ENCODE measurements at places on chromosomes 16 and 17.

DNA sequence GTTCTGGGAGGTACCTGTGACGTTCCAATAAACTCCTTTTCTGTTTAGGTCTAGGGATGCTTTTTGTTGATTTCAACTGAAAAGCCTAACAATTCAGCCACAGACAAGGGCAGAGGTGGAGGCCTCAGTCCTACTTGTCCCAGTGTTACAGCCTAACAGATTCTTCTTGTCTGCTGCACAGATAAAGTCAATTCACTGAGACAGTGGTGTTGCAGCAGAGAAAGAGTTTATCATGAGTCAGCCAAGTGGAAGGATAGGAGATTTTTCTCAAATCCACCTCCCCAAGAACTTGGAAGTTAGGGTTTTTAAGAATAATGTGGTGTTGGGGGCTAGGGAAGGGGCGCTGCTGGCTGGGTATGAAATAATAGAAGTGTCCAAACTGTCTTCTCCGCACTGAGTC, 10.8 kb upstream of the TNFSF12 start:
- DNase-seq, result no peak

- no peak for DNase-seq
These were observed 9.0 kb upstream of the CD300C start for GRCh38 chr17:74554909-74555308.

DNA sequence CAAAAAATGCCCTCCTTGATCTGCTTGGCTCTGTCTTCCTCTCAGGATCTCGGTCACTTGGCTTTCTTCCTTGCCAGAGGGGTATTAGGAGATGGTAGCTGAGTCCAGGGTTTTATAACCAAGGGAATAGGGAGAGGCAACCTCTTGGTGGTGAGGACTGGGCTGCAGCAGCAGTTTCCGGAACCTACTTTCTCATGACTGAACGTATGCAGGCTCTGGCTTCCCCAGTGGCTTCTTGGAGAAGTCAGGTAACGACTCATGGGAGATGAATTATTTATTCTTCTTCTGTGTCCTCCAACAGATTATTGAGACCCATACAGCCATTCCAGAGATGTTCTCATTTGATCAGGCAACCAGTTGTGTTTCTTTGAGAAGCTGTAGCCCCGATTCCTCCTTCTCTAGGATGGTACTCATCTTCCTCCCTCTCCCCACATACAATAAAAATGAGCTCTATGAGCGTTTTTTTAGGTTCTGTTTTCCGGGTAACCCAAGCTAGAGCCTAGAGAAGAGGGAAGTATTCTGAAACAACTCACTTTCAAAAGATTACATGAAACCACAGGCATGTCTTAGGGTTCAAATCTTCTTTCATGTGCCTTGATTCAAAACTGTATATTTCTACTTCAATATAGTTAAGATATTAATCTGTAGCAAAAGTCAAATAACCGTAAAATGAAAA, 22.3 kb upstream of the DHX40 start:
- DNase-seq, result no peak

DNA sequence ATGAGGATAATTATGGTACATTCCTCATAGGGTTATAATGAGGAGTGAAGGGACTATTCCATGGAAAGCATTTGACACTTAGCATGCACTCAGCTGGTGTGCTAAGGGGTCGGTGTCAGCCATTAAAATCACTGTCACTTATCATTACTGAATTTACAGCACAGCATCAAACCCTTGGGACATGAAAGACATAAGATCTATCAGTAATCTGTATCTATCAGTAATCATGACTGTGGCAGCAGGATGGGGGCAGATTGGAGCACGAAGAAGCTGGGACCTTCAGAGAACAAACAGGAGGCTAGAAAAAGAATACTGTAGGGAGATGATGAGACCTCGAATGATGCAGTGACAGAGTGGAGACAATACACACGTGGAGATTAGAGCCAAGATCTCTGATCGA, 73.5 kb upstream of the CLEC3A start:
- DNase-seq, result no peak

DNA sequence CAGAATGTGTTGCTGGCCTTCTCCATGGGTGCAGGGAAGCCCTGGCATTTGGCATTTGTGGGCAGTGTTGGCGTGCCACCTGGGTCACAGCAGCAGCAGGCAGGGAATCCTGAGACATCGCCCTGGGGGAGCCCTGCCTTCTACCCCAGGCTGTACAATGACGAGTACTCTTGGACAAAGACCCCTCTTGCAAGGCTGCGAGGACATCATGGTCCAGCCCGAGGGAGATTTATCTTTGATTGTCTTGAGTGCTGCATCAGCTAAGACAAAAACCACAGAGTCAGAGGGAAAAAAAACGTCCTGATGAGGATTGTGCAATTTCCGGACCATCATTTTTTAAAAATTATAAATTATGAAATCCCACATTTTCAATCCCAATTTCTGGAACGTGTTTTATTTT, 3.7 kb downstream of the CRISPLD2 start:
- no peak for DNase-seq

DNA sequence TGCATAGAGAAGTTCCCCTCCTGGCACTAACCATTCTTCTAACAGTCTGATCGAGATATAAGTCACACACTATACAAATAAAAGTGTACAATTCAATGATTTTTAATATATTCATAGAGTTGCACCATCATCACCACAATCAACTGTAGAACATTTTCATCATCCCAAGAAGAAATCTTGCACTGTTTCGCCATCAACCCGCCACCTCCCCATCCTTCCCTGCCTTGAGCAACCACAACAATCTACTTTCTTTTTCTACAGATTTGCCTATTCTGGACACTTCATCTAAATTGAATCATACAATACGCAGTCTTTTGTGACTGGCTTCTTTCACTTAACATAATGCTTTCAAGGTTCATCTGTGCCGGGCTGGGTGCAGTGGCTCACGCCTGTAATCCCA, 33.0 kb upstream of the GUCY2D start:
- DNase-seq, result no peak

- DNase-seq, result no peak
These were observed 484 bp downstream of the CD300LB start for GRCh38 chr17:74530831-74531150.

GRCh38 chr16:27650073-27650701, 100.2 kb downstream of the KATNIP start:
- DNase-seq, result no peak

- no peak for DNase-seq
These were observed 27.9 kb downstream of the CACNA1H start for GRCh38 chr16:1180549-1181403.

GRCh38 chr17:28239271-28239624, 79.8 kb upstream of the TMEM97 start:
- DNase-seq, result no peak

GRCh38 chr17:75124041-75124818, 7.3 kb downstream of the NT5C start:
- no peak for DNase-seq

DNA sequence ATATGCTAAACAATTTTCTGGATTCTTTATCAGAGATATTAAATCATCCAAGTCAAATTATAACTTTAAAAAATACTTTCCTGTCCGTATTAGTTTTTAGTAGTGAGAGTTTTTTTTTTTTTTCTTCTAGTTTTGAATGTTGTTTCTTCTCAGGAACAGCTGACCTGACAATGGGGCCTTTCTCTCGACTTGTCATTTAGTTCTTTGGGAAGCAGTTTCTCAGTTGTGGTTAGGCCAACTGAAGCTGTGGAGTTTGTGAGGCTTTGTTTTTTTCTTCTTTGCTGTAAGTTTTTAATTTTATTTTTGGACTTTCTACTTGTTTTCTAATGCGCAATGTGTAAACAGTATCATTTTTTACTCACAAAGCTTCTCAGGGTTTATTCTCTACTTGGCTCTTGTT, 140.8 kb downstream of the FTO start:
- DNase-seq, result no peak

DNA sequence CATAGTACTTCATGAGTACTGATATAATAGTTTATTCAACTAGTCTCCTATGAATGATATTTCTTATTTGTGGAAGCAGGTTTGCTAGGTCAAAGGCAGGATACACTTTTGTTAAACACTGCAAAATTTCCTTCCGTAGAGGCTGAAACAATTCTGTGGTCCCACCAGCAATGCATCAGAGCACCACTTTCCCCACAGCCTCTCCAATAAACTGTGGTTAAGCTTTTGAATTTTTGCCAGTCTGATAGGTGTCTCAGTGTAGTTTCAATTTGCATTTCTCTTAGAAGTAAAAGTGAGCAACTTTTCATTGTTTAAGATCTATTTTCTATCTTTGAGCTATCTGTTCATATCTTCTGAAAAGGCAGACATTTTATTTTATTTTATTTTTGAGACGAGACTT, 36.4 kb upstream of the CORO6 start:
- no peak for DNase-seq

GRCh38 chr16:56191835-56192634, 746 bp downstream of the GNAO1 start:
- DNase-seq, result no peak

DNA sequence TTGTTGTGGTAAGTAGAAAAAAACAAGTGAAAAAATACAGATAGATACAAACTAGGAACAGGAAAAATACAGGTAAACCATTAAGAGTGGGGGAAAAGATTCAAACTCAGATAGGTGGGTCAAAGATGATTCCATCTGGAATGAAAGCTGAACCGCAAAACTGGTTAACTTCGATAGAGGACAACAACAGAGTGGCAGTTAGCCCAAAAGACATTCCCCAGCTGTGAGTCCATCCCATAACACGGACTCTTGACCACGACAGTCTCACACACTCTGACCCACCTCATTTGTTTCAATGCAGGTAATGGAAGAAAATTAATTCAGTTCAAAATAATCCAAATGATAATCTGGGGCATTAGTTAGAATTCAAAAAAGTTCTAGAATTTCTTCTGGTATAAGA, 13.5 kb downstream of the ELAC2 start:
- no peak for DNase-seq

DNA sequence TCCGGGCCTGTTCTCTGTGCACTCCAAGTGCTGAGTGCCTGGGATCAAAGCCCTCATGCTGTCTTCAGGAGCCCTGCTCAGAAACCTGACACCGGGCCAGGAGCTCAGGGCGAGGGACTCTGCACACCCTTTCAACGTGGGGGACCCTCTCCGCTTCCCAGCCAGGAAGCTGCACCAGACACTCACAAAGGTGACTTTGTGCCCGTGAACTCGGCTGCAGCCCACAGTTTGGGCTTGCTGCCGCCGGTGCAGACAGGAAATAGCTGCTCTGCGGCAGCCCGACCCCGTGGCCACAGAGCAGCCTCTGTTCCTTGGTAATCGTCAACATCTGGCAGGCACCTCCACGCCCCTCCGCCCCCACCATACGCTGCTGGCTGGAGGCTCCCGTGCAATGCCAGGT, 93.4 kb upstream of the METRNL start:
- DNase-seq, result no peak

GRCh38 chr17:21213638-21214014, 335 bp downstream of the TMEM11 start:
- DNase-seq, result no peak

GRCh38 chr16:68487669-68488068, 39.4 kb upstream of the SMPD3 start:
- no peak for DNase-seq

DNA sequence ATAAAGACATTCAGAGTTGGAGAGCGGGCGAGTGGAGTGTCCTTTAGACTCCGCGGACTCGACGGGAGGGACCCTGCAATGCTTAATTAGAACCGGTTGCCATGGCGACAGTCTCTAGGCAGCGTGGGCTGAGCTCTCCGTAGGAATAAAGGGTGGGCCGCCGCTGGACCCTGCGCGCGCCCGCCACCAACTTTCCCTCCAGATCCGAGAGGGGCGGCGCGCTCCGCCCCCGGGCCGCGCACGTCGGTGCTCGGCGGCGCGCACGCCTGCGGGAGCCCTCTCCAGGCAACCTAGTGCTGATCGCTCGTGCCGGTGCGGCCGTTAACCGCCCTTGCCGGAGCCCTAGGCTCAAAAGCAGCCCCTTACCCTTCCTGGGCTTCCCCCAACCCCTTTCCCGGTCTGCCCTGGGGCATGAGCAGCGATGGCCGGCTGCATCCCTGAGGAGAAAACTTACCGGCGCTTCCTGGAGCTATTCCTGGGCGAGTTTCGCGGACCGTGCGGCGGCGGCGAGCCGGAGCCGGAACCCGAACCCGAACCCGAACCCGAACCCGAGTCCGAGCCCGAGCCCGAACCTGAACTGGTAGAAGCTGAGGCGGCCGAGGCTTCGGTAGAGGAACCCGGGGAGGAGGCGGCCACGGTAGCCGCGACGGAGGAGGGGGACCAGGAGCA, at the start of gene PPM1E:
PPM1E (plus strand) TSS at position 278 of the 669 bp plus-strand sequence.
- DNase-seq, result no peak

GRCh38 chr16:72740347-72740746, 307.6 kb downstream of the ZFHX3 start:
- DNase-seq, result no peak

- no peak for DNase-seq
These were observed 31.3 kb downstream of the AP1G1 start for GRCh38 chr16:71777329-71777728.

- no peak for DNase-seq
These were observed 7.1 kb upstream of the BAHCC1 start for GRCh38 chr17:81388091-81388611.

- no peak for DNase-seq
These were observed 728.7 kb upstream of the EEF2KMT start for GRCh38 chr16:5826332-5826731.

GRCh38 chr17:45394091-45394490, 38.6 kb downstream of the ARHGAP27 start:
- DNase-seq, result no peak

- no peak for DNase-seq
These were observed 6.2 kb downstream of the ECI1 start for GRCh38 chr16:2244926-2245795.

DNA sequence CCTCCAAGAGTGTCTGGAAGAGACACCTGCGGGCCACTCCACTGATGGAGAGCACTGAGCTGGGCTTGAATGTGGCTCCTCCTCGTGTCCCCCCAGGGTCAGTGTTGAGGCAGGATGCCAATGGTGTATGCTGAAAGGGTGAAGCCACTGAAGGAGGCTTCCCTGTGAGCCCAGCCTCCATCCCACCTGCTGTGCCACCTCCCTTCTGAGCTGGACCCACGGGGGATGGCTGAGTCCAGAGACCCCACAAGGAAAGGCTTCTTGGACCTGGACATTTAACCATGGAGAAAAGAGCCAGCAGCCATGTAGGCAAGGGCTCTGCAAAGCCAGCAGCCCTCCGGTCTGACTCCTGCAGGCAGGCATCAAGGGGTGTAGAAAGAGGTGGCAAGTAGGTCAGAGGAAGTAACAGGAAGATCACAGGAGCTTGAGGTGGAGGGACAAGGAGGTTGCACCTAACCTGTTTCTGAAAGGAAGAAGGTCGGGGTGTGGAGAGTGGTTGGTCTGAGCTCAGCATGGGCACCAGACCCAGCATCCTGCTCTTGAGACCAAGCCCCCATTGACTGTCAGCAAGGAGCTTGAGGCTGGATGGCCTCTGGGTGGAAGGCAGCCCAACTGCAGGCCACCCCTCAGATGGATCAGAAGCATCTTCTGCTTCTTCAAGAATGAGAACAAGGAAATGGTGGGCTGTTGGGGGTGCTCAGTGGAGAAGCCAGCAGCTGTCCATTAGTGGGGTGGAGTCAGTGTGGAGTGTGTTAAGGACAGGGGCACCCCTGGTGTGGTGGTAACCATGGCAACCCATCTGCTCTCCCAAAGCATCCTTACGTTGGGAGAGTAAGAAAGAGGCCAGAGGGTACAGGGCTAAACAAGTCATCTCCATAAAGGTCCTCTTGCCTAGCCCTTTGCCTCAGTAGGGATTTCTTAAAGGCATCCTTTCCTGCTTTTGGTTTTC, 80.7 kb downstream of the PLD6 start:
- no peak for DNase-seq

GRCh38 chr17:75896415-75897159, at the start of gene TRIM65:
TSS of gene TRIM65 (minus strand) at chr17:75896951. CDS start at chr17:75896937, 14 bp downstream.
- DNase-seq, result no peak
